ENCODE measurements at places on chromosomes 4 and X.

DNA sequence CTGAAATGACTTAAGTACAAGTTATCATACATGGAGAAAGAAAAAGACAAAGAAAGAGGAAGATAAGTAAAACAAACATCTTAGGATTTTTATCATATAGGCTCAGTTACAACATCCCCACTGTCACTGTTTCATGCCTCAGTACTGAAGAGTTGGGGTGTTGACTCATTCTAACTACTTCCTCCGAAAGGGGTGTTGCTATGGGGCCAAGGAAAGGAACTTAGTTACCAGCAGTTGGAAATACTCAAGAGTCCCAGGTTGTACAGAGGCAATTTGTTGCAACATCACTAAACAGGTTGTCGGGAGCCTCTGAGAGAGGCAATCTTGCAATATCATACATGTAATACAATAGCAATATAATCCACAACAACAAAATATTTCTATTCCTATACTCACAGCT lies 1264.7 kb downstream of the PCDH7 start:
- no peaks in the 10 kb centered on the region for H3K27me3 ChIP-seq
- no peaks in the 10 kb centered on the region for H3K4me1 ChIP-seq
- H3K27ac ChIP-seq, result no peak overlapping the region
- peaks cover 2% of the 10 kb centered on the region for H3K36me3 ChIP-seq
- no peak for DNase-seq

DNA sequence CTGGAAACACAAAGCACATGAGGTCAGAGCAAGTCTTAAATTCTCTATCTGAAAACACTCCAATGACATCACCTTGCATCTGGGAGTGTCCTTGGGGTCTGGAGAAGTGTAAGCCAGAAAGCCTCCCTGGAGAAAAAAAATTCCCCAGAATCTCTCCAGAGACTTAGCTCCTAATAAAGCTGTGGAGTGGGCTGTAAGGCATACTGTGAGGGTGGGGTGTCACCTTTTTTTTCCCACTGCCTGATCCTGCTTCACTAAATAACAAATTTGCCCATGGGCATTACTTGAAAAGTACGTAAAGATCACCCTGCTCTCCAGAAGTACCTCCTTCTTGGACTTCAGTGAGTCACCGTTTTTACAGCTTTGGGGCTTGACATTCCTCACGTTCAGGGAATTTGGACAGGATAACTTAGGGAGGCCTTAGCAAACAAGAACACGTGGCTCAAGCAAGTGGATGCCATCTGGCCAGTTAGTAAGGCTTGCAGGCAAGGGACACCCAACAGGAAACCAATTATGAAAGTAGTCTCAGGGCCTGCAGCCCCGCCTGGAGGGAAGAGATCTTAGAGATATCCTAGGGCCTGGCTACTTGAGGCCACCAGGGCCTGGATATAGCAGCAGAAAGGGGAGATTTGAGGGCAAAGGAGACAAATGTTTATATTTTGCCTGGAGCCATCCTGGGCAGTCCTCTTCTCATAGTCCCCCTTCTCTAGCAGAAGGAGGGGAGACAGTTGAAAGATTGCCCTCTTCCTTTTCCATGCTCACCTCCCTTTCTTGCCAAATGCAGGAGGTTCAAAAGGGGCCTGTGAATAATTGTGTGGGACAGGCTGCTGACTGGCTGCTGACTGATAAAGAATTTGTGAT lies 60.1 kb upstream of the PLAC1 start:
- H3K4me1 ChIP-seq, result peaks cover 12% of the 10 kb centered on the region
- H3K36me3 ChIP-seq, result no peaks in the 10 kb centered on the region
- no peak for DNase-seq
- no peak overlapping the region for H3K27ac ChIP-seq

- no peaks in the 10 kb centered on the region for H3K36me3 ChIP-seq
- H3K4me3 ChIP-seq, result no peak overlapping the region
- H3K27me3 ChIP-seq, result no peaks in the 10 kb centered on the region
Observed at GRCh38 chrX:38332505-38332904, 5.2 kb upstream of the RPGR start.

GRCh38 chr4:83866834-83867621 lies 331.1 kb downstream of the GPAT3 start:
- H3K4me1 ChIP-seq, result peaks cover 15% of the 10 kb centered on the region
- H3K27me3 ChIP-seq, result peaks cover 51% of the 10 kb centered on the region
- no peak overlapping the region for H3K4me3 ChIP-seq
- DNase-seq, result no peak
- no peak overlapping the region for H3K27ac ChIP-seq

- H3K4me3 ChIP-seq, result no peak overlapping the region
- peaks cover 5% of the 10 kb centered on the region for H3K36me3 ChIP-seq
- no peak for DNase-seq
- H3K27ac ChIP-seq, result no peak overlapping the region
- no peaks in the 10 kb centered on the region for H3K27me3 ChIP-seq
Observed at GRCh38 chrX:143581240-143581639, 54.7 kb downstream of the SLITRK4 start.

- no peak overlapping the region for H3K27ac ChIP-seq
- no peak overlapping the region for H3K4me3 ChIP-seq
- peaks cover 6% of the 10 kb centered on the region for H3K36me3 ChIP-seq
- no peaks in the 10 kb centered on the region for H3K27me3 ChIP-seq
- H3K4me1 ChIP-seq, result peaks cover 48% of the 10 kb centered on the region
- no peak for DNase-seq
Observed at GRCh38 chrX:44903107-44903506, 30.1 kb downstream of the KDM6A start.

DNA sequence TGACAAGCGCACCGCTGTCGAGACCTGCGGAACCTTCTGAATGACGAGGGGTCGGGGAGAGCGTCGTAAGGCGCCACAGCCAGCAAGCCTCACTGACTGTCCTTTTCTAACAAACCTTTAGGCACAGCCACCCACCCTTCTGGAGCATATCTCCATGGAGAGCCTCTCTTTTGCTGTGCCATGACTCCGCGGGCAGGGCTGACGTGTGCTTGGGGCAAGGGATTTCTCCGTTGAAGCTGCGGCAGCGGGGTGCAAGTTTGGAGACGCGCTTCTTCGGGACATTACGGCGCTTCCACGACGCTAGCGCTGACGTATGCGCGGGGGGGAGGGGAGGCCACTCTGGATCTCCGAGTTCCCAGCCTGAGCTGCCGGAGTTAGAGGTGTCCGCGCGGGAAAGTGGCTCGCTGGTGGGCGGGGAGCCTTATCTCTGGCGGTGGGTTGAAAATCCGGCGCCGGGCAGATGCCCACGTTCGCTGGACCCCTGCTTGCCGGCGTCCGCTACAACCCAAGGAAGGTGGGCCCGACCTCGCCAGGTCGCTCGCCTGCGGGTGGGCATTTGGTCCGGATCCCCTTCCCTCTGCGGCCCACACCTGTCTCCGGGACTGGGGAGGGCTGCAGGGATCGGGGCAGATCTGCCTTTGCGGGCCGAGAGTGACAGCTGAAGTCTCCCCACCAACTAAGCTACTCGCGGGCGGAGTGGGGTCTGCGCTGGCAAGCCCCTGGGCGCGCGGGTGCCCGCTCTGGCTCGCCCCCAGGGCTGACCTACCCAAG lies 543 bp upstream of the SLC10A7 start:
- H3K27ac ChIP-seq, result no peak overlapping the region
- H3K27me3 ChIP-seq, result no peaks in the 10 kb centered on the region
- H3K36me3 ChIP-seq, result no peaks in the 10 kb centered on the region
- H3K4me3 ChIP-seq, result no peak overlapping the region
- peak; percentile 73 for DNase-seq

DNA sequence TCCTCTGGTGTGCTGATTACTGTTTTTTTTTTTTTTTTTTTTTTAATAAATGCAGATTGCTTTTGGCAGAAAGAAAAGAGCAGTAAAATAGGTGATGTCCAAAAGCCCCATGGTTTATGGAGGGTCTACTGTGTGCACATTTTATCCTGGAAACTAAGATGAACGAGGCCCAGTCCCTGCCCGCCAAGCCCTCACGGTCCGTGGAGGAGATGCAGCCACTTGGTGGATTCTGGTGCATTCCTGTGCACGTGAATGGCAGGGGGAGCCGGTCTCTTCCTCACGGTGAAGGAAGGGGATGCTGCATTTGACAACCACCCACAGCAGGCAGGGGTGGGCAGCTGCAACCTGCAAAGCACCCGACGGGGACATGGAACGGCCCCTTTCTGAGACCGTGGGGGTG lies 100.2 kb upstream of the AFAP1 start:
- H3K36me3 ChIP-seq, result no peaks in the 10 kb centered on the region
- H3K4me1 ChIP-seq, result peaks cover 41% of the 10 kb centered on the region
- no peak overlapping the region for H3K4me3 ChIP-seq
- H3K27me3 ChIP-seq, result no peaks in the 10 kb centered on the region
- H3K27ac ChIP-seq, result no peak overlapping the region

DNA sequence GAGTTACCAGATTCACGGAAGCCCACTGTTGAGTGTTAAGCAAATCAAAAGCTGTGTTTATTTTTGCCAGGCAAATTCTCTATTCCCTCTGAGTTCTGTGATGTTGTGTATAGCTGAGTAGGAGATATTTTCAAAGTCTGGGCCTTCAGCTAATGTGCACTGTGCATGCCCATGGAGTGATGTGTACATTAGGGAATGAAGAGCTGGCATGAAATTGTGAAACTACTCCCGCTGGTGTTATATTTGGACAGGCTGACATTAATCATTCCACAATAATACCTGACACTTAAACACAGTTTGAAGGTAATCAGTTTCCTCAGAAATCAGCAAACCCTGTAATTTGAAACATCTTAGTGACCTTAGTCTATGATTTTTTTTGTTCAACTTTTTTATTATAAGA lies 88.1 kb upstream of the MBNL3 start:
- DNase-seq, result no peak
- no peaks in the 10 kb centered on the region for H3K27me3 ChIP-seq
- H3K4me3 ChIP-seq, result no peak overlapping the region
- H3K4me1 ChIP-seq, result no peaks in the 10 kb centered on the region
